SHP77 treated with DMSO at 0.1 percent for 48 hours (cell line): ENCODE measurements at places on chromosomes 5 and 9.

- DNase-seq, result no peak
Observed at GRCh38 chr9:5949103-5949699, 58.5 kb downstream of the MLANA start.

DNA sequence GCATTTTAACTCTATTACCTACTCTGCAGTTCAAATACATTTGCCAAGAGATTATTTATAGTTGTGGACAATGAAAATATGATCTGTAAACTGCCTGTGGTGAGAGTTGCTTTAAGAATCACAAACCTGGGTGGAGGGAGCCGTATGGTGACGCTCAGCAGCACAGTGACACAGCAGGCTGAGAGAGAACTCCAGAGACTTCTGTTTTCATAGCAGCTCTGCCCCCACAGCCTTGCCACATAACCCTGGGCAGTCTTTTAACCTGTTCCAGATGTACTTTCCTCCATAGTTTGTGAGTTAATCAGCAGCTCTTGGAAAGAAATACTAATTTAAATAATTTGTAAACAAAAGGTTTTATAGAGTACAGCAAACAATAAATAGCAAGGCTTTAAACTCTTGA is 450.5 kb downstream of the ELAVL2 start:
- DNase-seq, result no peak

GRCh38 chr9:78598120-78598519 is 301.2 kb downstream of the PSAT1 start:
- no peak for DNase-seq

- no peak for DNase-seq
Observed at GRCh38 chr5:147586832-147587231, 77.0 kb upstream of the DPYSL3 start.

DNA sequence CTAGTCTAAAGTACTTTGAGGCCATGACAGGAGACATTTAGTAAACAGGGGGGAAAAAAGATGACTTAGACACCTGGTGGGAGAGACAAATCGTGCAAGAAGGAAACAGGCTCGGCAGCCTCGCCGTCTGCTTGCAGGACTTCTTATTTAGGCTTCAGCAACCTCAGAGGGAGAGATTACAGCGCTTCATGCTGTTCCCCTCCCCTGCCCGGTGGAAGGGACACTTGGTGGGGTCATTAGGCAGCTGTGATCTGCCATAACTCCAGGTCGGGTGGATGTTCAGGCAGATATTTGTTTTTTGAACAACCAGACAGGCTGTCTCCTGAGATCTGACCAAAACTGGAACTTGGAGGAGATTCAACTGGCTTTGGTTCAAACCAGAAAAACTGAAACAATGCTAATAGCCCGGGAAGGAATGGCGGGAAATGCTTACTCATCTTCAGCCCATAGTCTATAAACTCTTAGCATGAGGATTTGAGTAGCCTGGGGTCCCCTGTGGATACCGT is 38.1 kb upstream of the CD180 start:
- DNase-seq, result peak; percentile 8

- DNase-seq, result no peak
Observed at GRCh38 chr9:131610231-131610761, 65.0 kb downstream of the PRRT1B start.

- no peak for DNase-seq
Observed at GRCh38 chr5:157384971-157385709, 74.9 kb upstream of the NIPAL4 start.

GRCh38 chr9:134455934-134456755 is 129.9 kb downstream of the RXRA start:
- no peak for DNase-seq

DNA sequence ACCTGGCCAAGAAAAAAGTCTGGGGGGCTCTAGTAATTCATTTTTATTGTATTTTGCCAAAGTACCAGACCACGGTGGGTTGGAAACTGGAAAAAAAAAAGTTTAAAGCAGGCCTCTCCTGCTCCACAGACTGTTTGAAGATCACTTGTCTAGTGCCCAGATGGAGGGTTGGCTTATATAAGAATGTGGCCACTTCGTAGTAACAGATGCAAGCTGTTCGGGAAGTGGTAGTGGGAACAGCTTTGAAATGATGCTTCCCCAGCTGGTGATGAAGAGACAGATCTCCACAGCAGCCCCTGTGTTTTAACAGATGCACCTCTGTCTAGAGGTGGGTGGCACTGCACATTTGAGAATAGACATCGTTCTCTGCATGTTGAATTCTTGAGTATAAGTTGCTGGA is 54.3 kb upstream of the DMRT3 start:
- DNase-seq, result no peak

DNA sequence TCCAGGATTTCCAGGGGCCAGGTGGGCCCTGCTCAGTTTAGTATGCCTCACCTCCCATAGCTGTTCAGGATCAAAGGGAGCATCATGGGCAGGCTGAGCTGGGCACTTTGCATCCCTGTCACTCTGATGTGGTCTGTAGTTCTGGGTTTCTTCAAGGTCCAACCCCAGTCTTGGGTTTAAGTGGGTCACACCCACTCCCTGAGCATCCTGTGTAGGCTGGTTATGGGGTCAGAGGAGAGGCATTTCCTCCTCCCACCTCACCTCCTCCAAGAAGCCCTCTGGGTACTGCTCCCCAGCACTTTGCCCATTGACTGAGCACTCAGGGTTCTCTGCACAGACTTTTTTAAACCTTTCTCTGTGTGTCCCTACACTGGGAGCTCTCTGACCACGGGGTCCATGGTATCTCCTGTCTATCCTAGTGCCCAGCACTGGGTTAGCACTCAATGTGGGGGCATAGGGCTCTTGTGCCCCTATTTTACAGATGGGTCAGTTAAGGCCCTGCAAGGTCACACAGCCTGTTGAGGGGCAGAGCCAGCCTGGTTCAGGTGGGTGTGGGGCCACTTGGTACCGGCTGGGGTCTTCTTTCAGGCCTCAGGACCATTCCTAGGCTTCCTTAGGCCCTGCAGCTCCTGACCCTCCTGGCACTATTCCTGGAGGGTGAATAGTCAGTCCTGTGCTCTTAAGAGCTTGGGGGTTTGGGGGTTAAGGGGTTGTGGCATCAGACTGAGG is 19.0 kb downstream of the CXXC5 start:
- no peak for DNase-seq

DNA sequence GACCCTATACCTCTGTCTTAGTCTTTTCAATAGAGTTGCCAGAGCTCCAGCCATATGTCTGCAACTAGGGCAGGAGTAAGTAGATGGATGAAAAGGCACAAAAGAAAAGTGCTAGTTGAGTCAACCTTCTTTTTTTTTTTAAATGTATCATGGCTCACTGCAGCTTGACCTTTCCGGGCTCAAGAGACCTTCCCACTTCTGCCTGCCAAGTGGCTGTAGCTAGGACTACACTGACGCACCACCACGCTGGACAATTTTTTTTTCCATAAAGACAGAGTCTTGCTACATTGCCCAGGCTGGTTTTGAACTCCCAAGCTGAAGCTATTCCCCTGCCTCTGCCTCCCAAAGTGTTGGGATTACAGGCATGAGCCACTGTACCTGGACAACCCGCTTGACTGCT is 27.3 kb downstream of the FOXE1 start:
- no peak for DNase-seq
